Dorsolateral prefrontal cortex (tissue), 122 donors: ENCODE measurements at places on chromosomes 16 and 17.

DNA sequence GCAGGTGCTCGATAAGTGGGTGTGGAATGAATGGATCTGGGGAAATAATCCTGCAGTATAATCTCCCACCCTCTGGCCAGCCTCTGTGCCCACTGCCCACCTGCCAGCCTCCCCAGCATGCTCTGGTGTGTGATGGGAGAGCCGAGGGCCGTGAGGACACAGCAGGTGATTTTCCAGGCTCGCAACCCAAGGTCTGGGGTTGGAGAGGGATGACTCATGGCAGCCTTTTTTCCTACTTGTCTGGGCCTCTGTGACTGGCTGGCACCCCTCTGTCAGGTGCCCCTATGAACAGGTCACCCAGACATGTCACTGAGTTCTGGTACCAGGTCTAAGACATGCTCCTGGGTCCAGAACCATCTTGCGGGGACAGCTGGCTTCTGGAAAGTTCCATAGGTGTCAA, 385.7 kb upstream of the TNRC6C start:
- DNase-seq = no peak

DNA sequence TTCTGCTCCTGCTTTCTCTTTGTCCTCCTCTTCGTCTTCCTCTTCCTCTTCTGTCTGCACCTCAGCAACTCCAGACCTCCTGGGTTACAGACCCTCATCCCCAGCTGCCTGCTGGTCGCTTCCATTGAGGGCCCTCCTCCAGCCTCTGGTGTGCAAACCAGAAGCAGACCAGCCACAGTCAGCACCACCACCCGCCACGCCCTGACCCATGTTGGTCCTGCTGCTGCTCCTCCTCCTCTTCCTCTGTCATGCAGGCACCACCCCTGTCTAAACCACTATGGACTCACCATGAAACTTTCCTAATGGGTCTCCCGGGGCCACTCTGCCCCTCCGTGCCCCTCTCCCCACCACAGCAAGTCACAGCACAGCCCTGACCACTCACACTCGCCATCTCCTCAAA, 11.4 kb upstream of the OGFOD3 start:
- no peak for DNase-seq

- DNase-seq = no peak
Measured at GRCh38 chr16:22360963-22361659, 13.3 kb downstream of the CDR2 start.

GRCh38 chr17:17391668-17392370, 85.0 kb upstream of the MED9 start:
- DNase-seq = no peak

DNA sequence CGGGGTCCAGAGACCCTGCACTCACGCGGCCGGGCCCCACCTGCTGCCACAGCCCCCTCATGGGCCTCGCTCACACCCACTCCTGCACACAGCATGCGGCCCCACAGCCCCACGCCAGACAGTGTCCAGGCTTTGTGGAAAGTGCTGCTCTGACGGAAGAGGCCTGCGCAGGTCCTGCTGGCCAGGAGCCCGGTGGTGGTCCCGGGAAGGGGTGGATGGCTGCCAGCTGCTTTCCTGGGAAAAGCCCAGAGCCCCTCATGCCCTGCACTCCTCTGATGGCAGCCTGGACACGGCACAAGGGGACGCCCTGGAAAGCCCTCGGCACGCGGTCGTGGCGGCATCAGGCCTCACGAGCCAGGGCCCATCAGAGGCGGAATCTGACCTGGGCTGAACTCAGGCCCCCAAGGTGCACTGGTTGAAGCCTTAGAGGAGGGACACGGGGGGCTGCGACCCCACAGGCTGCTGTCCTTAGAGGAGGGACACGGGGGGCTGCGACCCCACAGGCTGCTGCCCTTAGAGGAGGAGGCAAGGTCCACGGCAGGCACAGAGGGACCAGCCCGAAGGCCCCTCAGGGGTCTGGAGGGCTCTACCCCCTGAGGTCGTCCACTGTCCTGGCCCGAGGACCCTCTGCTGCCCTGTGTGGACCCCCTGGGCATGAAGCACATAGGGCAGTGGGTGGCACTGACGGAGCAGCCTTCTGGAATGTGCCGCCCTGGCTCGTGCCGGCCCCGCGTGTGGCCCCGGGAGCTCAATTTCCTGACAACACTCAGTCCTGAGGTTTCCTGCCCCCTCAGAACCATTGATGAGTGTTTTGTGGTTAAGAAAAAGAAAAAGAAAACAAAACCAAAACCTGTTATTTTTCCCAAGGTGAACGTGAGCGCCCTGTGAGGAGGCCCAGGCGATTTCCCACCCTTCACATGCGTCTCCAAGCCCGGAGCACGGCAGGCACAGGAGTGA, 22.1 kb downstream of the SOX8 start:
- DNase-seq = no peak

GRCh38 chr16:69126221-69126620, 6.2 kb downstream of the CHTF8 start:
- DNase-seq = no peak

GRCh38 chr16:53744449-53744848, 40.5 kb downstream of the FTO start:
- no peak for DNase-seq

DNA sequence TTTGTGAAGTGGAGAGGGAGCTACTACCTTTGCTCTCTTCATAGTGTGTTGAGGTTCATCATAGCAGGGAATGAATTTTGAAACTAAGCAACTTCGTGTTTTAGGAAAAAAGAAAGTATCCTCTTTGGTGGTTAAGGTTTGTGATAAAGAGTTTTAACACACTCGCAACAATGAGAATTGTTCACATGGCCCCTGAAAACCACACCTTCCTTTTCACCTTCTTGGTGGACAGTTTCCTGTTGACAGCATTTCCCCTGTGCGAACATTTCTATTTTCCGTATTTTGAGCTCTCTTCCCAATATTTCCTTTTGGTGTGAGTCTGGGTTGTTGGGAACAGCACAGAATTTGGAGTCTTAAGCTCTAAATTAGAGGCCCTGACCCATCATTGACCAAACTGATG, 3.8 kb downstream of the OR4D2 start:
- DNase-seq = no peak

DNA sequence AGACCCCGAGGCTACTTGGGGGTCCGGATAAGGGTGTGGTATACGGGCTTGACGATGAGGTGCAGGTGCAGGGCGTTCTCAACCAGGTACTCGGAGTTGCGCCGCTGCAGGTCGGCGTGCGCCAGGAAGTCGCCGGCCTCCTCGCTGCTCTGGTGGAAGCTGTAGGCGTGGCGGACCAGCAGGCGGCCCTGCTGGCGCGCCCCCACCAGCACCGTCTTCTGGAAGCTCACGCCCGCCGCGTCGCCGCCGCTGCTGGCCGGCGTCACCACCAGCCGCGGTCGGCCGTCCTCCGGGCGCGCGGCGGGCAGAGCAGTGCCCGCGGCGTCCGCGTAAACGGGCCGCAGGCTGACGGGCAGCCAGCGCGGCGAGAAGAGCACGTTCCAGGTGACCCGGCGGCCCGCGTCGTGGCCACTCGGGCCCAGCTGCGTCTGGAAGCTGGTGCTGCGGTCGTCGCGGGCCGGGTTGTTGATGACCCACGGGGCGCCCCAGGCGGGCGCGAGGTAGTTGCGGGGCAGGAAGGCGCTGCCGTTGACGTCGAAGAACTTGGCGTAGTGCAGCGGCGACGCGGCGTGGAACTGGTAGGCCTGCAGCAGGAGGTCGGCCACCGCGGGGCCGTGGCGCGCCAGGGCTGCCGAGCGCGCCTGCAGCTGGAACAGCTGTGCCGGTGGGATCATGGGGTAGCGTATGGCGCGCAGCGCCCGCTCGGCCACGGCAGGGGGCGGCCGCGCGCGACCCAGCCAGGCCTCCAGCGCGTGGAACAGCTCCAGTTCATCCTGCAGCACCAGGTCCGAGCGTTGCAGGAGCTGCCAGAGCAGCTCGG, 4.8 kb downstream of the BTBD17 start:
- DNase-seq = no peak

DNA sequence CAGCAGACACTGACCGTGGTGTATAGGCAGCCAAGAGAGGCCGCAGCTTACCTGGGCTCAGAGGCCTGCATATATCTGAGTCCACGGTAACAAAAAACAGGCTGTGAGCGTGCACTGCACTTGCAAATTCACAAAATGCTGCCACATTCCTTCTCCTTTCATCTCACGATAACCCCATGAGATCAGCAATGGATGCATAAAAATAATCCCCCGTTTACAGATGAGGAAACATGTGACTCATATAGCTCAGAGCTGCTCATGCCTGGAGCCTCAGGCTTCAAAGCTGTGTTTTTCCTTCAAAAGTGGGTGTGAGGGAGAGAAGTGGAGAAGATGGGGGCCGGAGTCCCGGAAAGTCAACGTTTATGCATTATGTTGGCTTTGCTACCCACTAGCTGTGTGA, 118.3 kb upstream of the FOXF1 start:
- DNase-seq = no peak

GRCh38 chr17:51585514-51586104, 325.3 kb downstream of the UTP18 start:
- DNase-seq = peak; percentile 30

DNA sequence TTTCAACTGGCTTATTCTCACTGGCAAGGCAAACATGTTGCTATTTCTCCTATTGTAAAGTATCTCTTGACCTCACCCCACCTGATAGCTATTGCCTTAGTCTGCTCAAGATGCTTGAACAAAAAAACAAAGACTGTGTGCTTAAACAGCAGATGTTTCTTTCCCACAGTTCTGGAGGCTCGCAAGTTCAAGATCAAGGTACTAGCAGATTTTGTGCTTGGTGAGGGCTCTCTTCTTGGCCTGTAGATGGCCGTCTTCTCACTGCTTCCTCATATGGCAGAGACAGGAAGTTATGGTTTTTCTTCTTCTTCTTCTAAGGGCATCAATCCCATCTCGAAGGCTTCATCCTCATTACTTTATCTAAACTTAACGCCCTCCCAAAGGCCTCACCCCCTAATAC, 109.7 kb upstream of the CLEC3A start:
- no peak for DNase-seq

DNA sequence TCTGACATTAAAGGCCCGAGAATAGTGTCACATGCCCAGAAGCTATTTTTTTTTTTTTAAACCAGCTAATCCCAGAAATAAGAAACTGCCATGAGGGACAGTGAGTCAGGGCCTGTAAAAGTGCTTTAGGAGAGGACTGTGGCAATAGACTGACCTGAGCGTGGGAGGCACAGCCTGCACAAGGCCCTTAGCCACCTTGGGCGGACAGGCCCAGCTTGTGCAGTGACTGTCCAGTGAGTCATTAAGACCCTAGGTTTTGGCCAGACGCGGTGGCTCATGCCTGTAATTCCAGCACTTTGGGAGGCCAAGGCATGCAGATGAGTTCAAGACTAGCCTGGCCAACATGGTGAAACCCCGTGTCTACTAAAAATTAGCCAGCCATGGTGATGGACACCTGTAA, 343.0 kb upstream of the ZFHX3 start:
- no peak for DNase-seq

- DNase-seq = no peak
Measured at GRCh38 chr16:54418903-54419302, 132.3 kb upstream of the IRX3 start.

GRCh38 chr17:19915245-19915978, 47.7 kb upstream of the ULK2 start:
- no peak for DNase-seq

DNA sequence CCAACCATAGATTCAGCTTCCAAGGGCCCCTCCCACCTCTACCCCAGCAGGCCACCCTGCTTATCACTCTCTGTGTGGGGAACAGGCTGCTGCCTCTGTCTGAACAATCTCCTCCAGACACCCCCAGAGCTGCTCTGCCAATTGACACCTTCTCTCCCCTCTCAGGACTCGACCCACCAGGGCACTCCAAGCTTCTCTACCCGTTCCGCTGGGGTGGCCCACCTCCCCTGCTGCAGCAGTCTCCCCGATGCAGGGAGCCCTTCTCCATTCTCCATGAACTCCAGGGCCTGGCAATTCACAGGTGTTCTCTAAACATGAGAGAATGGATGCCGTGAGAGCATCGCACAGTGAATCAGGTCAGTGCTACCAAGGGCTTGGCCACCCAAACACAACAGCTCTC, 28.3 kb upstream of the FAAP100 start:
- DNase-seq = no peak

GRCh38 chr16:48564544-48565444, 45.2 kb downstream of the N4BP1 start:
- no peak for DNase-seq

DNA sequence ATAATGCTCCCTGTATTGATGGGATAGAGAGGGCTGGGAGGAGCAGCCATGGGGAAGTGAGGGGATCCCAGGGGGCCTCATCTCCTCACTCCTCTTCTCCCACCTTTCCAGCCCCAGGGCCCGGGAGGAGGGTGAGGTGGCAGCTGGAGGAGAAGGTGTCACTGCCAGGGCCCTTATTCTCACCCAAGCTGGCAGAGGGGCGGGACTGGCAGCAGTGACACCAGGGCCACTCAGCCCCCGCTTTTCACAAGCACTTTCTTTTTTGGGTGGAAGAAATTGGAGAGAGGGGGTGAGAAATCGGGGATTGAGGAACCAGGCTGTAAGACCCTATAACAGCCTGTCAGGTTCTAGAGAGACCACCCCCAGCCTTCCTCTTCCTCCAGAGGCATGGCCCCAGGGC, 2.4 kb upstream of the TBX21 start:
- no peak for DNase-seq

DNA sequence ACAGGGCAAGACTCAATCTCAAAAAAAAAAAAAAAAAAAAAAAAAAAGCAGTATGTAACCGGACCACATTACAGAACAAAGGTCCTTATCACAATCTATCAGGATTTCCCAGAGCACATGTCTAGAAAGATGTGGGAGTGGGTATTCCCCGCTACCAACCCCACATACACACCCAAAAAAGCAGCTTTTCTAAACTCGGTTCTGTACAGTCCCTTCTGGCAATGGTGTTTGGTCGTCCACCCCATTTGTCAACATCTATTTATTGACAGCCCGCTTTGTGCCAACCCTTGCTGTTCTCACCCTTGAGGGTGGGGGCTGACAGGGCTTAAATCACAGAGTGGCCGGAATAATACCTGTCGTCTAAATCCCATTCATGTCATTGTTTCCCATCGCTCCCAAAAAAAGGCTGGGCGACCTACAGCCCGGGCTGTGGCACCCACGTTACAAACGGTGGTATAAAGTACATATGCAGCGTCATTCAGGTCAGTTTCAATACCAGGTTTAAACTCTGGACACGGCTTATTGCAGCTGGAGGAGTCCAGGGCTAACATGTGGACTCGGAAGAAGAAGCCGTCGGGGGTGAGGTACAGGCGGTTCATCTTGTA, 3.6 kb downstream of the C17orf58 start:
- no peak for DNase-seq

DNA sequence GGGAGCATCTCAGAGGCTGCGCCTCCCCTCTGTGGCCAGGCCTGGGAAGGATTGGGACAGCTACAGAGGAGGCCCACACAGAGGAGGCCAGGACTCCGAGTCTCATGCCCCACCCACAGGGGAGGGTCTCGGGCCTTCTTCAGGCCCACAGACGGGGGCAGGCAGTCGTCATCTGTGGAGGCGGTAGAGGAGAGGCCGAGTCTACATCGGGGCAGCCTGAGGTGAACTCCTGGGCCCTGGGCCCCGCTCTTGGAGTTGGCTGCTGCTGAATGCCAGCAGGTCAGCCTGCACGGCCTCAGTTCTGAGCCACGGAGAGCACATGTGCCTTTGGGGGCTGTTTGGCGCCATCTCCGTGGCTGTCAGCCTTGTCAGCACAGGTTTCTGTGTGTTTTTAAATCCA, 8.1 kb upstream of the NUDT16L1 start:
- no peak for DNase-seq
